ENCODE measurements at places on chromosomes 2 and 18.

- no peak for DNase-seq
These were observed 106.3 kb upstream of the TCF4 start for GRCh38 chr18:55694291-55694690.

- DNase-seq = no peak
These were observed 98.5 kb downstream of the MYOM1 start for GRCh38 chr18:3121259-3121658.

DNA sequence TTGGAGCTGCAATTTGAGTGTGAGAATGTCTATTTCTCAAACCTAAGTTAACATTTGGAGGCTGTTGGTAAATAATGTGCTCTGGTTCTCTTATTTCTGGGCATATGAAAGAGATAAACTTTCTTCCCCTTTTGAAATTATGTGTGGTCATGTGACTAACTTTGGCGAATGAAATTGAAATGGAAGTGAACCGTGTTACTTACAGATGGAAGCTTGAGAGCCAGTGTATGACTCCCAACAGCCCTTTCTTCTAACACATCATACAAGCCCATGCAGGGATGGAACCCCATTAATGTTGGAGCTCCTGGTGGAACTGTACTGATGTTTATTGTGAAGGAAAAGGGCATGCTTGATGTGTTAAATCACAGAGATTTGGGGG, 725.8 kb downstream of the TSN start:
- no peak for DNase-seq

DNA sequence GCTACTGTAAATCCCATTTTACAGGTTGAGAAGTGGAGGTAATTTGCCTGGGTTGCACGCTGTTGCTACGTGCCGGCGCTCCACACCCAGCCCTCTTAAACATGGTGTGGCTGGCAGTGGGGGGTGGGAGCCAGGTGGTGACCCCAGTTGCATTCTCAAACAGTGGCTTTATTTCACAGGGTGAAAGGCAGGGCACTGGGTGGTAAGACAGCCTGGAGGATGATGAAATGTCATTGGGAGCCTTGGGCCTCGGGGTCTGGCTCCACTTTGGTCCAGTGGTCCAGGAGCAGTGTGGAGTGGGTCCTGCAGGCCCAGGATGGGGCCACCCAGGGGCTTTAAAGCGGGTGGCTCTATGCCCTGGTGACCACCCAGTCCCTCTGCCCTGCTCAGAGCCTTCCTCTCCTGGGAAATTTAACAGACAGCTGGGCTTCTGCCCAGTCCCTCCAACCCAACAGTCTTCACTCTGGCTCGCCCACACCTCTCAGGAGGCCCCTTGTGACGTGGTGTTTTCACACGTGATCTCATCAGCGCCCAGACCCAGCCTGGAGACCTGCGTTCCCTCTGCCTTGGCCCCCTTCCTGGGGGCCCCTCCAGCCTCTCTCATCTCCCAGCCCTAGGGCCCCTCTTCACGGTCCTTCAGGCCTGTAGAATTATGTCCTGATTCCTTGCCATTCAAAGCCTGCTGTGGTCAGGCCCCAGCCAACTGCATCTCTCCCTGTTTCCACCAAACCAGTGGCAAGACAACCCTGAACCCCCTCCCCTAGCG, 92.5 kb downstream of the INHBB start:
- no peak for DNase-seq

DNA sequence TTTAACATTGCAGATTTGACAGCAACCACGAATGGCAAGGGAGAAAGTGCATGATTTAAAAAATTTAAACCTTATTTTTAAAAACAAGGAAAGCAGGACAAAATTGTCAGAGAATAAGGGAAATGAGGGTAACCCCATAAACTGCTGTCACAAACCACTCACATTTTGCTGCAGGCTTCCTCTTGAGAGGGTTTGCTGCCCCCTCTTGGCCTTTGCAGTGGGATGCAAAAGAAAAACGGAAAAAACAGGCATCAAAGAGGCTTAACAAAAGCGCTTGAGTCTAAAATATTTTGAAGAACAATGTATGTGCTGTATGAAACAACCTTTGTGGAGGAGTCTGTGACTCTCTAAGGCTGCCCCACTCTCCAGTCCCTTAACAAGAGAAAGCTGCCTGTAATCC, 91.6 kb downstream of the TMX3 start:
- no peak for DNase-seq

GRCh38 chr2:232592772-232593395, 40.5 kb upstream of the EFHD1 start:
- DNase-seq = no peak

- no peak for DNase-seq
These were observed 42.8 kb downstream of the KLHL14 start for GRCh38 chr18:32730068-32730467.

DNA sequence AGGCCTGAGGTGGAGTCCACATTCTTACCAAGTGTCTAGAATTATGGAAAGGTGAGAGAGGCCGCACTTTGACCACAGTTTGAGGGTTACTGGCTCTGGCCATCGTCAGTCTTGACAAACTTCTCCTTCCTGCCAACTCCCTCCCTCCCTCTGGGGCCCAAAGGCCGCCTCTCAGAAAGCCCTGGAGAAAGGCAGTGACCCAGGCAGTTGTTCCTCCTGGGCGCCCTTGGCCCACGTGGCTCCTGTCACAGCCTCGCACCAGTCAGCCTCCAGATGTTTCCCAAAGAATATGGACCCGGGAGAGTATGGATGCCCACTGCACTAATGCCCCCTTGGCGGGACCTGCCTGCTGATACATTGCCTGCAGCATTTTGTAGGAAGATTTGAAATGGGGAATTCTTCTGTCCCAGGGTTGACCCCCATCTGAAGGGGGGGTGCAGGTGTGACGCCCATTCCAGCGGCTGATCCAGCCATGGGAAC, 61.7 kb downstream of the ASB1 start:
- no peak for DNase-seq

All from left forelimb (tissue), 1 donor.